A172 (cell line): ENCODE measurements at places on chromosomes 3 and 15. TPM values are rescaled to one million over a fixed set of nuclear protein-coding genes. Genes with fewer than 3 reads are reported as not detected.

DNA sequence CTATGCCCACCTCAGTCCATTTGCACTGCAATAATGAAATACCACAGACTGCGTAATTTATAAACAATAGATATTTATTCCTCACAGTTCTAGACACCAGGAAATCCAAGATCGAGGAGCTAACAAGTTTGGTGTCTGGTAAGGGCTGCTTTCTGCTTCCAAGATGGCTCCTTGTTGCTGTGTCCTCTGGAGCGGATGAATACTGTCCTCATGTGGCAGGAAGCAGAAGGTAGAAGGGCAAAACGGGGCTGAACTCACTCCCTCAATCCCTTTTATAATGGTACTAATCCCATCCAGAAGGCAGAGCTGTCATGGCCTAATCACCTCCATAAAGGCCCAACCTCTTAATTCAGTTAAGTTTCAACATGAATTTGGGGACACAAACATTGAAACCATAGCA is 75.3 kb downstream of the P2RY1 start:
- no peak for DNase-seq

- no peak for DNase-seq
These were observed 27.7 kb upstream of the ANO10 start for GRCh38 chr3:43649365-43649968.

DNA sequence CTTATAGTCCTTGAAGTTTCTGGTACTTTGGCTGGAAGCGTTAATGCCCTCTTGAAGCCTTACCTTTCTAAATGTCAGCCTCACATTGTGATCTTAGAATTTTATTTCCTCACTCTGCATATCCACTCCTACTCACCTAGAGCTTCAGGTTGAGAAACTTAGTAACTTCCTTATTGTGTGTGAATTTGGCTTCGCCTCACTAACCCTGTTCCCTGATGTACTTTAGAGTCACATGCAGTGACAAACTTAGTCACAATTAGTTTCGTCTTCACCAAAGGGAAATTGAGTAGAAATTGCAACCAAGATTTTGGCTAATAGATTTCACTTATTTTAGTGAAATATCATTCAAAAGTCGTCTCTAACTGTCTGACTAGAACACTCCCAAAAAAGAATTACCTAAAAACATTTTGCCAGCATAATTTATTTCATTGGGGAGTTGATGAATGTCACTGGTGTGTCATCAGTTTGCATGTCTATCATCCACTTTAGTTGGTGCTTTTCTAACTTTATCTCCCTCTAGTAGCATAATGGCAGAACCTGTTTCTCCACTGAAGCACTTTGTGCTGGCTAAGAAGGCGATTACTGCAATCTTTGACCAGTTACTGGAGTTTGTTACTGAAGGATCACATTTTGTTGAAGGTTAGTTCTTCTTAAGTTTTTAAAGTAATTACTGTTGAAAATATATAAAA is 960 bp downstream of the MFN1 start:
- DNase-seq, result no peak

GRCh38 chr3:169148448-169149348 is 514.8 kb downstream of the MECOM start:
- no peak for DNase-seq

DNA sequence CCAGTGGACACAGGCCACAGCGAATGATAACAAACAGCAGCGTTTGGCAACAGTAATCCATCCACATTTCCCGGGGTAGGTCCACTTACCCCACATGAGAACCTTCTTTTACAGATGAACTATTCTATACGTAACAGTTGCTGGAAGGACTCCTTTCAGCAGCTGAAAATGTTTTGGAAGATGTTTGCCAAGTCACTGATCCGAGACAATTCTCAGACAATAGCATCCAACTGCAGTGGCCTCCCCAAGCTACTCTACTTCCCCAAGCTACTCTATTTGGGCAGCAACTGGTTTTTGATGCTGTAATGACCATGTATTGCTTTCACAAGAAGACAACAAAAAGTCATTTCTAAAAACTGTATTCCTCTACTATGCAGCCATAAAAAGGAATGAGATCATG is 87.5 kb downstream of the ADAMTS17 start:
- no peak for DNase-seq

- peak; percentile 78 for DNase-seq
These were observed 184.4 kb downstream of the PEX5L start for GRCh38 chr3:179852142-179852905.

DNA sequence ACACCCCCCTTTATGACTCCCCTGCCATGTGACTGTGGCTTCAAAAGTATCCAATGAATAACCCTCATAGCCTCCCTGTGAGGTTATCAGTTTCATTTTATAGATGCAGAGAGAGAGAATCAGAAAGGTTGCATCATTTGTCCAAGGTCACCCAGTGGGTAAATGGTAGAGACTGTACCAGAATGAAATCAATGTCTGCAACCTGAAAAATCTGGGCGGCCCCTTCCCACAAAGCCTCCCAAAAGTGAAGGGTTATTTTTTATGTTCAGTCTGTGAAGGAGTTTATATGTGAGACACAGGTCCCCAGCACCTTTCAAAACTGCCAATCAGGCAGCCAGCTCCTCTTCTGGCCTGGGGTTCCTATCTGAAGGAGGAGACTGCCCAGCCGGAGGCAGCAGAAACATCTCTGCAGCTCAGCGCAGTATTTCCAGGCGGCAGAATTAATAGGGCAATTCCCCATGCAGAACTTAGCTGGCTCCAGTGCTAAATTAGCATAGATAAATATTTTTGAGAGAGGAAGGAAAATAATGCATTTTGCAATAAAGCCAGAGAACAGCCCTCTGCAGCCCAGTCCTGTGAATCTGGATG is 130.8 kb upstream of the PRR20G start:
- DNase-seq, result no peak

GRCh38 chr3:71149959-71150954 is 433.3 kb downstream of the FOXP1 start:
- no peak for DNase-seq

- no peak for DNase-seq
These were observed 19.0 kb downstream of the SPATA12 start for GRCh38 chr3:57079474-57079831.

GRCh38 chr3:71225951-71226564 is 357.5 kb downstream of the FOXP1 start:
- DNase-seq, result no peak

DNA sequence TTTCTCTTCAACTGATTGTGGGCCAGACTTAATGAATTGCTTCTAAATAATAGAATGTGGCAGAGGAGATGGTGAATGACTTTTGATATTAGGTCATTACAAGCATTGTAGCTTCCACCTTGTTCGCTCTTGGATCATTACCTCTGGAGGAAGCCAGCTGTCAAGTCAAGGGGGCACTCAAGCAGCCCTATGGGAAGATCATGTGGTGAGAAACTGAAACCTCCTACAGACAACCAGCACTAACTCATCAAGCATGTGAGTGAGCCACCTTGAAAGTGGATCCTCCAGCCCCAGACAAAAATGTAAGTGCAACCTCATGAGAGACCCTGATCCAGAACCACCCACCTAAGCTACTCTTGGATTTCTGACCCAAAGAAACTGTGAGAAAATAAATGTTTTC is 109.8 kb upstream of the TBC1D5 start:
- DNase-seq, result no peak

GRCh38 chr15:52462806-52463360 is 65.8 kb downstream of the MYO5A start:
- DNase-seq, result no peak

DNA sequence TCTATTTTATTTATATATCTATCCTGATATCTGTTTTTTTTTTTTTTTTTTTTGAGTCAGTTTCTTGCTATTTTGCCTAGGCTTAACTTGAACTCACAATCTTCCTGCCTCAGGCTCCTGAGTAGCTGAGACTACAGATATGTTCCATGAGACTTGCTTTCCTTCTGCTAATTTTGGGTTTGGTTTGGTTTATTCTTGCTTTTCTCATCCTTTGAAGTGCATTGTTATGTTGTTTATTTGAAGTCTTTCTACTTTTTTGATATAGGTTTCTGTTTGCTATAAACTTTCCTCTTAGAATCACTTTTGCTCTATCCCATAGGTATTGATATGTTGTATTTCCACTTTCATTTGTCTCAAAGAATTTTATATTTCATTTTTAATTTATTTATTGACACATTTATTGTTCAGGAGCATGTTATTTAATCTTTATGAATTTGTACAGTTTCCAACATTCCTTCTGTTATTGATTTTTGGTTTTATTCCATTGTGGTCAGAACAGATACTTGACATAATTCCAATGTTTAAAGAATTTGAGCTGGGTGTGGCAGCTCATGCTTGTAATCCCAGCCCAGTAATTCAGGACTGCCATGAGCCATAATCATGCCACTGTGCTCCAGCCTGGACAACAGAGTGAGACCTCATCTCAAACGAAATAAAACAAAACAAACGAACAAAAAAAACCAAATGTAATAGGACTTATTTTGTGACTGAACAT is 62.3 kb upstream of the PLSCR4 start:
- no peak for DNase-seq

DNA sequence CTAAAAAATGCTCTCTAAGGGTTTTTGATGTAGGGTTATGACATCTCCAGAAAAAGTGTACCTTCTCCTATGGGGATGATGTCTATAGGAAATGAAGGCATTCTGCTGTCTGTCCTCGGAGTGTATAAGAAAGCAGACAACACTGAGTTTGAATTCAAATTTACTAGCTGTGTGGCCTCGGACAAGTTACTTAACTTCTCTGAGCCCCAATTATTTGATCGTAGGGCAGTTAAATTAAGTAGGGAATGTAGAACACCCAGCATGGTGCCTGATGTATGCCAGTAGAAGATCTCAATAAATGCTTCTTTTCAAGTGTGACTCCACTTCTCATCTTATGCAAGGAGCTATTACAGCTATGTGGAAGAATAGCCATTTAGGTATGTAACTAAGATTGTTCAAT is 184.6 kb downstream of the CPNE4 start:
- DNase-seq, result no peak

The LRTM1 gene
- not detected in 2 replicates for total RNA-seq

The SLCO2A1 gene
- total RNA-seq, result 0.24 TPM in 1 of 2 replicates, not detected in the other

The CCR1 gene
- total RNA-seq, result not detected in 2 replicates

The ITIH3 gene
- 2.2 and 3.1 TPM in 2 replicates for total RNA-seq
